ENCODE measurements at places on chromosomes 4 and X. TPM values are rescaled to one million over a fixed set of nuclear protein-coding genes. Genes with fewer than 3 reads are reported as not detected.

GRCh38 chr4:26343038-26343398 lies 22.2 kb downstream of the RBPJ start:
- no peak for DNase-seq

DNA sequence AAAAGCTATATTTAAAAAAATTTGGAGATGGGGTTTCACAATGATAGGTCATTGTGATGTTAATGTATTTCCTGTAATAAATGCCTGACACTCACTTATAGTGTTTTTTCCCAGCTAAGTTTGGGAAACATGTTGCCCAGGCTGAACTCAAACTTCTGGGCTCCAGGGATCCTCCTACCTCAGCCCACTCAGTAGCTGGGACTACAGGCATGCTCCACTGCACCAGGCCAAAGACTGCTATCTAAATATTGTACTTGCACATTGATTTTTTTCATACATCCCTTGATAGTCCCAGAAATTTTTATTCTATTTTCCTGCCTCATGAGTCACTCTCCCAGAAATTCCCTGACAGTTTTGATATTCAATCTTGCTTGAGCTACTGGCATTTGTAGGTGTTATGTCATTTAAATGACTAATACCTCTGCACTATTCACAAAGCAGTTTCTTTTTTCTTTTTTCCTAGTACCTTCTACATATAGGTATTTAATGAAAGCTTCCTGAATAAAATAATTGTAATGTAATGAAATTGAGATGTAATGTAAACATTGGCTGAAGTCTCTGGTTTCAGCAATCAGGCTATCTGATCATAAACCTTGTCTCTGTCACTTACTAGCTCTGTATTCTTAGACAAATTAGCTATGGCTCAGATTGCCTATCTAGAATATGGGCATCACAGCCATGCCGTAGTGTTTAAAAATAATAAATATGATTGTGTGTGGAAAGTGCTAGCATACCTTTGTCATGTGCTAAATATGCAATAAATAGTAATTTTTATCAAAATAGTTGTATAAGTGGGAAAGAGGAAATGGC lies 1973.0 kb upstream of the AGA start:
- no peak for DNase-seq

DNA sequence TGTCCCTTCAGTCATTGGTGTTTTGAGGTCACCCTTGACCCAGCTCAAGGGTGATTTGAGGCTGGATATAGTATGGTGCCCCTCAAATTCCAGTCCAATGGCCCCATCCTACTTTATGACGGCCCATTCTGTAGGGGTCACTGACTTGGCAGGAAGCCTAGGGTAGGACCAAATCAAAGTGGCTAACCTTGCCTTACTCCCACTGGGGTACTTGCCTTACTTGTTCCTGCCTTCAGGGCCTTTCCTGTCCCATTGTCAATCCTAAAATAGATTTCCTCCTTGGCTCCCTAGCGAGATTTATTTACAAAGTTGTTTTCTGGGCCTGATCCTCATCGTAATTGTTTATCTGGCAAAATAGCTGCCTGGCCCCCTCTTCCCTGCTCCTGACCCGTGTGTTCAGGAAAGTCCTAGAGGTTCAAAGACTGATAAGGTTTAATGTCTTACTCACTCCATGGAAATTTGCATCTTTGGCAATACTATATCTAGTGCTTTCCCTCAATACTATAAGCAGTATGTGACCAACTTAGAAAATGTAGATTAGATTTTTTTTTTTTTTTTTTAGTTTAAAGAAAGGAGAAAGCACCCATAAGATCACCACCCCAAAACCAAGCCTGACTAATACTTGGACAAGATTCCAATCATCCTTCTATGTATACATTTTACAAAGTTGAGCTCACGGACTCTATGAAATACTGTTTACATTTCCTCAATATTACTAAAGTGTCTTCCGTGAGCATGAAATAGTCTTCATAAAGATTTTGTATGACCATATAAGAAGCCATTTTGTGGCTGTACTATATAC lies 44.8 kb downstream of the MSN start:
- DNase-seq = no peak

DNA sequence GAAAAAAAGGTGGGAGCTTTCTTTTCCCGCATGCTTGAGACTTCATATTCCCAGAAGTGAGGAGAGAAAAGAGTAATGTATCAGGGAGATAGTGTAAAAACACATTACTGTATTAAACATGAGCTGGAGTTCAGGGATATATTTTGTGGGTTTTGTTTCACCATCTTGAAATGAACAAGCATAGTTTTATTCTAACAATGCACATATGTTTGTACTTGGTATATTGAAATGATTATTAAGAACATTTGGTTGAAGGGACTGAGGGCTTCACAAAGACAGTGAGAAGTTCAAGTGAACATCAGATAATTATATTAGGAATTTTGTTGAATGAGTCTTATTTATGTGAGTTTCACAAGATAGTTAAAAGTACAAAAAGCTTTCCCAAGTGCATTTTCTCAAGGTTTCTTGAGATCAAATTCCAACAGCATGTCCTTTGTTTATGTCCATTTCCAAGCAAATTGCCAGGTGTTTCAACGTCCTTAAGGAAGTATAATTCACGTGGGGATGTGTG lies 368.8 kb downstream of the ANKRD50 start:
- no peak for DNase-seq

- no peak for DNase-seq
These were observed 315.4 kb upstream of the IGFBP7 start for GRCh38 chr4:57425610-57426009.

TMEM271 gene
- not detected for total RNA-seq

DNA sequence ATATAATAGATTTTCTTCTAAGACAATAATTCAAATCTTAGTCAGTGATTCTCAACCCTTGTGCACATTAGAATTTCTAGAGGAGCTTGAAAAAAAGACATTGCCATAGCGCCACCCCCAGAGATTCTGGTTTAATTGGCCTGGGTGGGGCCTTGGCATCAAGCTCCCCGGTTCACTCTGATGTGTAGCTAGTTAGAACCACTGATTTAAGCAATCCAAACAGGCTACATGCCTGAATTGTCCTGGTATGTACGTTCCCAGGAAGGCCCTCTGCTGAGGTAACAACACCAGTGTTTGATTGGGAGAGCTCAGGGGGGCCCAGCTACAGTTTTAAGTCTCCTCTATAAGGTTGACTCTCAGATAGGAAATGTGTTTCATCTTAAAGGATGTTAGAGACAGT lies 1.3 kb upstream of the ATP10D start:
- no peak for DNase-seq

PALLD gene
- 79.7 TPM for total RNA-seq

DNA sequence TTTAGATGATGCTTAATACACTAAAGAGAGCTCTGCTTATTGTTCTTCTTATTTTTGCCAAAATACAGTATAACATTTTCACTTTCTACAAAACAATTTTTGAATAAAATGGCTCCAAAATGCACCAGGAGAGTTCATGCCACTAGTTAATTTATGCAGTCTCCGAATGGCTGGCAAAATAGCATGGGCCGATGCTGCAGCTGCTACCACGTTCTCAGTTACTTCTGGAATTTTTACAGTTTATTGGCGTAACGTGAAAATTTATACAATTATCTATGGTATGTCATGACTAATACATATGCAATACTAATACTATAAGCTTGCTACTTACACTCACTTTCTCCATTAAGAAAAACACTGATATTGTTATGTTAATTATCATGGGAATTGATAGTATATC lies 16.5 kb downstream of the KLHL13 start:
- no peak for DNase-seq

TXK gene
- total RNA-seq = 2.7 TPM

- no peak for DNase-seq
These were observed 22.0 kb downstream of the NDNF start for GRCh38 chr4:121050300-121050699.

- no peak for DNase-seq
These were observed 561 bp downstream of the IRAK1 start for GRCh38 chrX:154019061-154019621.

NEIL3 gene
- not detected for total RNA-seq

- DNase-seq = no peak
These were observed 107.8 kb downstream of the ANK2 start for GRCh38 chr4:113157086-113157857.

DNA sequence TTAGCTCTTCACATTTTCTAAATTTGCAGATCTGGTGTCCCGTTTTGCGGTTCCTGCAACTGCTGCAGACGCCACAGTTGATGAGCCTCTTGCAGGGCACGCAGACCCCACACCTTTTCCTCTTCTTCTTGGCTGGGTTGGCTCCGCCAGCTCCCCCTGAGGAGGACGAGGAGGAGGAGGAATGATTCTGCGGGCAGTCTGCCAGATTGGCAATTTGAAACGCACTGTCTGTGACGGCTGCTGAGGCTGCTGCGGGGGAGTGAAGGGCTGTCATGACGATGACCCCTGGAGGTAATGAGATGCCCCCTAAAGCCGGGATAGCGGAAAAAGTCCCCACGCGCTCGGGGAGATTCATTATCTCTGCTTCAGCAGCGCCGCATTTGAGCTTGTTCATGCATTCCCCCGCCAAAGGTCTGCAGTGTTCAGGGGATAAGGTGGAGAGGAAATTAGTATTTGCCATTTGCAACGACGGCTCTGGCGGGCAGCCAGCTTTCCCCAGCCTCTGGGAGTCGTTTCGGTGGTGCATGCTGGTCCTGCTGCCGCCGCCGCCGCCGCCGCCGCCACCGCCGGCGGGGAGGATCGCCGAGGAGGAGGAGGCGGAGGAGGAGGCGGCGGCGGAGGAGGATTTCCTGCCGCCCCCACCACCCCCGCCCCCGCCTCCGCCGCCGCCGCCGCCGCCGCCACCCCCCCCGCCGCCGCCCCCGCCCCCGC lies 3.8 kb downstream of the CXXC4 start:
- peak; percentile 46 for DNase-seq

DNA sequence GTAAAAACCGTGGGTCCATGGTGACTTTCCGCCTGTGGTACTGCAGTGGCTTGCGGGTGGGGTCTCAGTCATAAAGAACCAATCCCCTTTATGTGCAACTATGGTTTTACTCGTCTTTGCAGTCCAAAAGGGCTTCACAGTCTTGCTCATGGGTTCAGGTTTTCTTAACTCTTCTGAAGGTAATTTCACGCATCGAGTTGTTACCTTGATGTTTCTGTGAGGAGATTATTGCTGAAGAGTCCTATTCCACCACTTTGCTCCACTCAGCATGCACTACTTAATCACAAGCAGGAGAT lies 41.5 kb downstream of the F8 start:
- no peak for DNase-seq

ZFX gene
- 45.6 TPM for total RNA-seq

- no peak for DNase-seq
These were observed 432.2 kb downstream of the PDGFC start for GRCh38 chr4:156539376-156539775.

GRCh38 chr4:95537191-95537590 lies 11.6 kb downstream of the UNC5C start:
- DNase-seq = no peak

ASB11 gene
- total RNA-seq = not detected

DUX4 gene
- total RNA-seq = not detected

DNA sequence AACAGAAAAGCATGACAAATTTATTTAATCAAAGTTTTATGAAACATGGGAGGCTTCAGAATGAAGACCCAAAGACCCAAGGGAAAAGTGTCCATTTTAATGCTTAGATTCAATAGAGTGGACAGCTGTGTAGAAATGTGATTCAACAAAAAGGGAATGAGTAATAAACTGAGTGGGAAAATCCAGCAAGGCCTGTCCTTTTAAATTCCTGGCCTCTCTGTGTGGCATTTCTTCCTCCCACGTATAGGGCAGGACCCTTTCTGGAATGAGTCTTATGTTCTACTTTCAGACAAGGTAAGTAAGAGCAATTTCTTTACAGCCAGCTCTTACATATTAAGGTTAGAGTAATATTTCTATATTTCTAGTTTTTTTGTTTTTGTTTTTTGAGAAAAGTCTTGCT lies 14.5 kb downstream of the AASDH start:
- DNase-seq = no peak

RASSF6 gene
- not detected for total RNA-seq

KDR gene
- 160 TPM for total RNA-seq

DNA sequence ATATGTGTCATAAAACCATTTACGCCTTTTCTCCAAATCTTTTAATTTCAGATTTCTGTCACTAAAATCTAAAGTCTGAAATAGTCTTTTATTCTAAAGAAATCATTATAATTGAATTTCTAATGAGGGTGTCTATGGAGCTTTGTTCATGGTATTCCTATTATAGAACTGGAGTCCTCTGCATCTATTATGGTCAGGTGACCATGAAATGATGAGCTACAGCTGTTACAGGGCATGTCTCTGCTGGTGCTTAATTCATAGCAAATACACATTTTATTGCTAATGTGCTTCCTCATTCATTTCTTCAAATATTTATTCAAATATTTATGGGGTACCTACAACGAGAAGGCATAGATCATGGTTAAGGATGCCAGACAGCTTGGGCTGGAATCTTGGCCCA lies 126.1 kb downstream of the NAA11 start:
- DNase-seq = no peak

- no peak for DNase-seq
These were observed 6.6 kb downstream of the CCDC110 start for GRCh38 chr4:185464887-185465286.

GRCh38 chr4:80074069-80074468 lies 1.0 kb upstream of the ANTXR2 start:
- no peak for DNase-seq

DNA sequence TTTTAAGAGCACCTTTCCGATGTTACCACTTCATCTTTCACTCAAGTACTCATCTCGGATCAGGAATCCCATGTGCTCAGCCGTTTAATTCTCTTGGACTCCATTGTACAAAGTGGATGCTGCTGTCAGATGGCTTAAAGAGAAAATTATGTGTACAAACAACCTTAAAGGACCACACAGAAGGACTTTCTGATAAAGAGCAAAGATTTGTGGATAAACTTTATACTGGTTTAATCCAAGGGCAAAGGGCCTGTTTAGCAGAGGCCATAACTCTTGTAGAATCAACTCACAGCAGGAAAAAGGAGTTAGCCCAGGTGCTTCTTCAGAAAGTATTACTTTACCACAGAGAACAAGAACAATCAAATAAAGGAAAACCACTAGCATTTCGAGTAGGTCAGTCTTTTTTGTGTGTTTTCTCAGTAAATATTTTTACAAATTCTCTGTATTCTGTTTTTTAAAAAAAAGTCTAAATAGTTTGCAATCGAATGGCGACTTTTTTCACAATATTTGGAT lies 20.1 kb downstream of the MMAA start:
- DNase-seq = no peak

DNA sequence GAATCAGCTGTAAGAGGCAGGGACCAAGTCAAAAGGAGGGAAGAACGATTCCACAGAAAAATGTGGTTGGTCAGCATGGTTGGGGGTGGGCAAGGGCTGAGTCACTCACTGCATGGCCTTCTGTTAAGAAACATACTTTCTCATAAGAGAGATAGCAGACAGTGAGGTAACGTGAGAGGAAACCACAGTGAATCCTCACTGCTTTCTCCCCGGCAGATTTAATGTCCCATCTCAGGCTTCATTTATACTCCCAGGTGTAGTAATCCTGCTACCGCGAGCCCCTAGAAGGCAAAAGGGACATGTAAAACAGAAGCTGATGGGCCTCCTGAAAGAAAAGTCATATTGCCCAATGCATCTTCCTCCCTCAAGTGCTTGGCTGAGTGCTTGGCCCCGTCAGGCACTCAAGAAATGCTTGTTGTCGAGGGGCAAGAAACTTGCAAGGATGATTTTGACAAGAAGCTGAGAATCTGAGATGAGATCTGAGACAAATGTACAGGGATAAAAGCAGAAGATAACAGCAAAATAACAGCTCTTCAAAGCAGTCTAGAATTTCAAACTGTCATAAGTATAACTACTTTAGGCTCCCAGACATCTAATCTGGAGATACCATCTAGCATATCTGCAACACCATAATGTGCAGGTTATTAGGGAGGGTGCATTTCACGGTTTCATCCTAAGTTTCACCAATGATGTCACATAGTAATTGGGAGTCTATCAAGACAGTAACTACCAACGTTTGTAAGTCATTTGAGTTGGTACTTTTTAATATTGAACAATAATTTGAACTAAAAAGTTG lies 40.2 kb downstream of the SH3KBP1 start:
- no peak for DNase-seq
